ENCODE measurements at places on chromosomes 12 and 14. TPM values are rescaled to one million over a fixed set of nuclear protein-coding genes. Genes with fewer than 3 reads are reported as not detected.

DNA sequence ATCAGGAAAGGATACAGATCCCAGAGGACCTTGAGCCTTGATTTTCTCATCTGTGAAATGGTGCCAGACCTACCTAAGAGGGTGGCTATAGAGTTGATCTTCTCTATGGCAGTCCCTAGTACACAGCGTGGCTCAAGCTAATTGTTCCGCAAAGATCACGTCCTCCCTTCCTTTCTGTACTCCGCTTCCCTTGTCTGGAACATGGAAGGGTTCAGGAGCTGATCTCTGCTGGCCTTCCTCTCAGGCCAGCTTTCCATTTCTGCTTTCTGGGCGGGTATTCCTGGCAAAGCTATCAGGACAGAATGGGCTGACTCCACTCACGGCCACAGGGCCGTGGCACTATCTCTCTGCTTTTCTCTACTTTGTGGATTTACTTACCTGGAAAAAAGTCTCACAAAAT is 6.5 kb downstream of the CAMKK2 start:
- H3K36me3 ChIP-seq = peaks cover 6% of the 10 kb centered on the region
- H3K4me1 ChIP-seq = peaks cover 54% of the 10 kb centered on the region

ENDOU gene
- not detected for total RNA-seq

- H3K27me3 ChIP-seq = peaks cover 20% of the 10 kb centered on the region
- H3K27ac ChIP-seq = peak overlapping the region; percentile 18
- no peaks in the 10 kb centered on the region for H3K36me3 ChIP-seq
- H3K4me1 ChIP-seq = no peaks in the 10 kb centered on the region
Observed at GRCh38 chr14:51430079-51430478, 190.0 kb downstream of the TMX1 start.

EML5 gene
- 3.8 TPM for total RNA-seq

GPD1 gene
- 0.63 TPM for total RNA-seq

GRCh38 chr12:31246470-31246850 is 79.5 kb downstream of the SINHCAF start:
- no peaks in the 10 kb centered on the region for H3K36me3 ChIP-seq
- H3K4me3 ChIP-seq = no peak overlapping the region
- H3K27me3 ChIP-seq = no peaks in the 10 kb centered on the region
- no peaks in the 10 kb centered on the region for H3K4me1 ChIP-seq
- DNase-seq = no peak
- no peak overlapping the region for H3K27ac ChIP-seq

- H3K36me3 ChIP-seq = no peaks in the 10 kb centered on the region
- DNase-seq = peak; percentile 92
- H3K27ac ChIP-seq = peak overlapping the region; percentile 42
- H3K4me3 ChIP-seq = peak overlapping the region; percentile 78
- H3K4me1 ChIP-seq = peaks cover 60% of the 10 kb centered on the region
- peaks cover 31% of the 10 kb centered on the region for H3K27me3 ChIP-seq
Observed at GRCh38 chr14:103520657-103521437, 1.8 kb downstream of the CKB start.

DNA sequence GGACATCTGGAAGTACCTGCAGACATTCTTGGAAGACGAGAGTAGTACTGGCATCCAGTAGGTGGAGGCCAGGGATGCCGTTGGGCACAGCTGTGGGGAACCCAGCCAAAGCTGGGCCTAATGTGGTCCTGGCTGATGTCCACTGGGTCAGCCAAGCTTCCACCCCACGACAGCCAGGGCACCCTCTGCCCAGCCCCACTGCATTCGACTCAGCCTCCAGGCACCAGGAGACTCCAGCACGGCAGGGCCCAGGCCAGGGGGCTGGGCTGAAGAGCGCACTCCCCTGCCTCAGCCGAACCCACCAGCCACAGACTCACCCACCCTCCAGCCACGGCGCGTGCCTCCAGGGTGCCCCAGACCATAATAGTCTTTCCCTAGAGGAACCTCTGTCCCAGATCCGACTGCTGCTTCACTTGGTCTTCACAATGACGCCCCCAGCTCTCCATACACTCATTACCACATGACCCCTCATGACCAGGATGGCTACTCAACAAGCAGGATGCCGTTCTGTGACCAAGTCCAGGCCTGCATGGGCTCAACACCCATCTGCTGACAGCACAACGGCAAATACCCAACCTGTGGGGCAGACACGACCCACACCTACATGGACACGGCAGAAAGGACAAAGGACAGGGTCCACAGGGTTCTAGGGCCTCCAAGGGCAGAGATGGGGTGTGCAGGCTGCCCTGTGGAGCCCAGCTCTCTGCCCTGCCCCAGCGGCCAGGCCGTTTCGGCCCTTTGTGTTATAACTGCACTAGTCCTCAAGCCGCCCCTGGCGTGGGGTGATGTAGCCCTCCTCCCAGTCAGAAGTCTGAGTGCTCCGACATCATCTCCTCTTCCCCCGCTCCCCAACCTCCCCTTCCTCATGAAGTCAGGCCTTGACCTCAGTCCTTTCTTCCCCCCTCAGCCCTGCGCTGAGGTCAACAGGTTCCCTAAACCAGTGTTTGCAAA is 22.8 kb downstream of the ITPK1 start:
- H3K4me3 ChIP-seq = no peak overlapping the region
- no peaks in the 10 kb centered on the region for H3K36me3 ChIP-seq
- H3K4me1 ChIP-seq = peaks cover 90% of the 10 kb centered on the region
- no peaks in the 10 kb centered on the region for H3K27me3 ChIP-seq
- no peak for DNase-seq

LBHD2 gene
- total RNA-seq = not detected

- H3K36me3 ChIP-seq = peaks cover 19% of the 10 kb centered on the region
- no peak for DNase-seq
- H3K27ac ChIP-seq = no peak overlapping the region
- no peaks in the 10 kb centered on the region for H3K27me3 ChIP-seq
Observed at GRCh38 chr12:121911824-121912585, 6.4 kb upstream of the CFAP251 start.
